ENCODE measurements at places on chromosomes 2 and 18. TPM values are rescaled to one million over a fixed set of nuclear protein-coding genes. Genes with fewer than 3 reads are reported as not detected.
A peak's percentile ranks its signal among the peaks of the same experiment; 100 is the strongest.

Gene B3GNT7
- total RNA-seq: 0.34 TPM

GRCh38 chr2:75175456-75175855 is 23.9 kb downstream of the TACR1 start:
- no peak for DNase-seq

DNA sequence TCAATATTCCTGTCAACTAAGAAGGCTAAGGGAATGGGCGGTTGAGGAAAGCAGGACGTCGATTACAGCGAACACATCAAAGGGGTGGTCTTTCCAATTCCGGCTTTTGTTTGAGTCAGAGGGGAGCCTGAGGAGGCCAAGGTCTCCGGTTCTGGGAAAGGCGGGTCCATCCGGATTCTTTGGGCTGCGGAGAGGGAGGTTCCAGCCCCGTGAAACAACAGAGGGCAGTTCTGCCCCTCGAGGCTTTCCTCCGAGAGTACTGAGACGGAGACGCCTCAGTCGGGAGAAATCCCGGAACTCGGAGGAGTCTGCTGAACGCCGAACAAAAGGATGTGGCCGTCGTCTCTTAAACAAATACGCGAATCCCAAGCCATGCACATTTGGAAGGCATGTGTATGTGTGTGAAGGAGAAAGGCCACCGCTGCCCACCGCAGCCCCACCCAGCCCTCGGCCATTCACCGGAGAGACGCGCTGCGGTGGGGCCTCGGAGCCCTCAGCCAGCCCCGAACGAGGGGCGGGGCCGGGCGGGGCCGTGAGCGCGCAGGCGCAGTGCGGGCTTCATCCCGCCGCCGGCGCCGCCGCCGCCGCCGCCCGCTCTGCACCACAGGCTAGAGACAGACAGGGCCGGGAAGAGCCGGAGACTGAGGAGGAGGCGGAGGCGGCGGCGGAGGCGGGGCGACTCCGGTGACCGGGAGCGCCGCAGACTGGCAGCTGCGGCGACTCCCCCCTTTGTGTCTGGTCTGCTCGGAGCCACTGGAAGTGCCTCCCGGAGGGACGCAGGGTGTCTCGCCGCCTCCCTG is at the start of gene BMPR2:
Gene BMPR2, plus strand, starts transcription at position 719 of the 800 bp plus-strand sequence. CDS start 1,148 bp downstream, outside the sequence.
- DNase-seq: peak; percentile 85

- DNase-seq: no peak
These were observed 189.5 kb downstream of the CTIF start for GRCh38 chr18:48728204-48728833.
